ENCODE measurements at places on chromosomes 11 and 22.
A peak's percentile ranks its signal among the peaks of the same experiment; 100 is the strongest.

- no peak for DNase-seq
Measured at GRCh38 chr11:133198438-133198837, 333.9 kb downstream of the OPCML start.

DNA sequence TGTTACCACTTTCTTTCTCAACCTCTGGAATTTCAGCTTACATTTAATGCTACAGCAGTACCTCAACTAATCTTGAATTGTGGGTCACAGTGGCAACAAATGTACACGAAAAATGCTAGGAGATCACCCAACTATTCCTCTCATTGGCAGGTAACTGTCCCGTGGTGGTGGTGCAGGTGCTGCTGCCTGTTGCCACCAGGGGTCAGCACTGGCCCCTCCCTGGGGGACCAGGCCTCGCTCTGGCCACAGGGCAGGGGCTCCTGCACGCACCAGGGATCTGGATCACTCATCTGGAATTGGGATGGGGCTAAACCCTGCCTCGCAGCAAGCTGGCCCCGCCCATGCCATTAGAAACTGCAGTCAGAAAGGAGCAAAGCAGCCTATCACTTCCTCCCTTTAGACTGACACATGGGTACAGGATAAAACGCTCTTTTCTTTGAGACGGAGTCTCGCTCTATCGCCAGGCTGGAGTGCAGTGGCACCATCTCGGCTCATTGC lies 6.9 kb upstream of the POLDIP3 start:
- DNase-seq: peak; percentile 21

DNA sequence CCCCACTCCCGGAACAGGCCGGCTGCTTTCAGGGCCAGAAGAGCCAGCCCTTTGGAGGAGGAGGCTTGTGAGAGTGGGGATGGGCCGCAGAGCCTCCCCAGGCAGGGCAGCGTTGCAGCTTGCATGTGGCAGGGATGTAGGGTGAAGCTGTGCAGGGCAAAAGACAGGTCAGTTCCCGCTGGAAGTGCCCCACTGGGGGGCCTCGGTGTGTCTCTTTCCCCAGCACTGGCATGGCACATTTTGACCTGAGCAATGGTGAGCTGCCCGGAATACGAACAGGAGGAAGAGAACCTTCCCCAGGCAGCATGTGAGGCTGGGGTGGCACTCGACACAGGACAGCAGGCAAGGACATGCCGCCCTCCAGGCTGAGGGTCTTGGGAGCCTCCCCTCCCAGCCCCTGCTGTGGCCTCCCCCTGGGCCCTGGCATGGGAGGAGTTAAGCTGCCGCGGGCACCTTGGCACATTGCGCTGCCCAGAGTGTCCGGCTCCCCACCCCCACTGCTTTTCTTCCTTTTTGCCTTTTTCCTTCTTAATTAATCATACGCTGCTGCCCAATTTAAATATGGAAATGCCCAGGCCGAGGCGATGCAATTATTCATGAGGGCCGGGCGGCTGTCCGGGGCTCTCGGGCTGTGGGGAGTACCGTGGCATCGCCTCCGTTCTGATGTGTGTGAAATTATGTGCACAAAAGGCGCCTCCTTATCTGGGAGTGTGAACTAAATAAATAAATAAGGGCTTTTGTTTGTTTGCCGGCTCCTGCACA lies 76.0 kb upstream of the WNT7B start:
- DNase-seq: no peak

DNA sequence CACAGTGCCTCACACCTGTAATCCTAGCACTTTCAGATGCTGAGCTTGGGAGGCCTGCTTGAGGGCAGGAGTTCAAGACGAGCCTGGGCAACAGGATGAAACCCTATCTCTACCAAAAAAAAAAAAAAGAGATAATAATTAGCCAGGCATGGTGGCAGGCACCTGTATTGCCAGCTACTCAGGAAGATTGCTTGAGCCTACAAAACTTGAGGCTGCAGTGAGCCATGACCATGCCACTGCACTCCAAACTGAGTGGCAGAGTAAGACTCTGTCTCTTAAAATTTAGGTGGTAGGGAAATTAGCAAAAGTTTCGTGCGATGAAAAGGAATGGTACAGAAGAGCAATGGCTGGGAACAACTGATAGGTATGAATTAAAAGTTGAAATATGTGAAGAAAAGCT lies 18.0 kb downstream of the ST13 start:
- DNase-seq: no peak

- DNase-seq: no peak
Measured at GRCh38 chr11:16936643-16937042, 77.6 kb downstream of the PLEKHA7 start.

GRCh38 chr11:57094181-57094935 lies 87.4 kb upstream of the LRRC55 start:
- no peak for DNase-seq

- DNase-seq: no peak
Measured at GRCh38 chr11:40294741-40295140, 1164.7 kb downstream of the LRRC4C start.

DNA sequence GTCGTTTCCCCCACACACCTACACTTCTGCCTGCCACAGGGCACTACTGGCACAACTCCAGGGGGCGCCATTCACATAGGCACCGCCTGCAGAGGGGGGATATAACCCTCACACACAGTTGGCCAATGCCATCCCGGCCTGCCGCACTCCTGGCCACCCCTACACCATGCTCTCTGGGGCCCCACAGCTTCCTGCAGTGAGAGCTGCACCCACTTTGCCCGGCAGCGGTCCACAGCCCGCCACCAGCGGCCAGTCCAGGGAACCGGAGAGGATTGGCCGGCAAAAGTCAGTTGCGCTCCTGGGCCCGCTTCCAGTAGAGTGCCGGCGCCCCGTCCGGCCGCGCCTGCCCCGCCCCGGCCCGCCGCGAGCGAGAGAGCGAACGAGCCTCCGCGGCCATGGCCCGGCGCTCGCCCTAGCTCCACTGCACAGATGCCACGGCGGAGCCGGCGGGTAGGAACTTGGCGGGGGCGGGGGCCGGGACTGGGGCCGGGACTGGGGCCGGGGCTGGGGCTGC lies 25.6 kb upstream of the SUSD2 start:
- no peak for DNase-seq

DNA sequence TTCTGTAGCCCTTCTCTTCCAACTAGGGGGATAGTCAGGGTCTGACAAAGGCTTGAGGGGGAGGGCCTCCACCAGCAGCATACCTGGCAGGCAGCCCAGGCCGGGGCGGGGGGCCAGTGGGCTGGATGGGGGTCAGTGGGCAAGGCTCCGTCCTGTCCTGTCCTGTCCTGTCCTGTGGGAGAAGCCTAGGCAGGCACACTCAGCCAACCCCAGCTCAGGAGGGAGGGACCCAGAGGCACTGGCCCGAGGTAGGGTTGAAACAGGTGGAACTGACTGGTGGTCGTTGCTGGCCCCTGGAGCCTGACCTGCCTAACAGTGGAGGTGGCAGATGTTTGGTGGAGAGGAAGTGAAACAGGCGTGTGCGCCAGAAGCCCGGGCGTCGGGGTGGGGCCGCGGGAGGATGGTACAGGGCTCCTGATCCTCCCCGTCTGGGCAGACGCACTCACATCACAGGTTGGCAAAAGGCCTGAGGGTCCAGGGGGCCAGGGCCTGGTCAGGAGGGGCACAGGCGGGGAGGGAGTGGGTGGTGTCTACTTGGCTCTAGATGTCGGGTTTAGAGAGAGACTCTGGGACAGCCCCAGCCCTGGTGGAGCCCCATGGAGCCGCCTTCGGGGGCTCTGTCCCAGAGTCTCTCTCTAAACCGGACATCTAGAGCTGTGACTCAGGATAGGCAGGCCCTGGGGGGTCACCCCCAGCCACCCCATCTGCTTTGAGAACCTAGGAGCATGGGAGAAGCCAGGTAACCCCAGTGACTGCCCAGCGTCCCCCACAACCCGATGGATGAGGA lies 32.5 kb upstream of the GRAMD4 start:
- DNase-seq: no peak

GRCh38 chr11:118058311-118059245 lies 18.3 kb upstream of the TMPRSS4 start:
- DNase-seq: no peak

DNA sequence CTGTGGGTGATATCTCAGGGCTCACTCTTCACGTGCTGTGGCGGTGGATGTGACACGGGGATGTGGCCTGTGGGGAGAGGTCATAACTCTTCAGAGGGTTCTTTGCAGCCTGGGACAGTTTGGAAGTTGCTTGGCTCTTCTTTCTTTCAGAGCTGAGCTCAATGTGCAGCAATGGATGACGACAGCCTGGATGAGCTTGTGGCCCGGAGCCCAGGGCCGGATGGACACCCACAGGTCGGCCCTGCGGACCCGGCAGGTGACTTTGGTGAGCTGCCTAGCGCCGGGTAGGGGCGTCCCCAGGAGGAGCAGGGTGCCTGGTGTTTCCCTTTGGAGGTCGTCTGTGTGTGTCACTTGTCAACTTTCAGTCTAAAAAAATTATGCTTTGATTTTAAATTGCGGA lies 5.1 kb downstream of the PHRF1 start:
- no peak for DNase-seq

DNA sequence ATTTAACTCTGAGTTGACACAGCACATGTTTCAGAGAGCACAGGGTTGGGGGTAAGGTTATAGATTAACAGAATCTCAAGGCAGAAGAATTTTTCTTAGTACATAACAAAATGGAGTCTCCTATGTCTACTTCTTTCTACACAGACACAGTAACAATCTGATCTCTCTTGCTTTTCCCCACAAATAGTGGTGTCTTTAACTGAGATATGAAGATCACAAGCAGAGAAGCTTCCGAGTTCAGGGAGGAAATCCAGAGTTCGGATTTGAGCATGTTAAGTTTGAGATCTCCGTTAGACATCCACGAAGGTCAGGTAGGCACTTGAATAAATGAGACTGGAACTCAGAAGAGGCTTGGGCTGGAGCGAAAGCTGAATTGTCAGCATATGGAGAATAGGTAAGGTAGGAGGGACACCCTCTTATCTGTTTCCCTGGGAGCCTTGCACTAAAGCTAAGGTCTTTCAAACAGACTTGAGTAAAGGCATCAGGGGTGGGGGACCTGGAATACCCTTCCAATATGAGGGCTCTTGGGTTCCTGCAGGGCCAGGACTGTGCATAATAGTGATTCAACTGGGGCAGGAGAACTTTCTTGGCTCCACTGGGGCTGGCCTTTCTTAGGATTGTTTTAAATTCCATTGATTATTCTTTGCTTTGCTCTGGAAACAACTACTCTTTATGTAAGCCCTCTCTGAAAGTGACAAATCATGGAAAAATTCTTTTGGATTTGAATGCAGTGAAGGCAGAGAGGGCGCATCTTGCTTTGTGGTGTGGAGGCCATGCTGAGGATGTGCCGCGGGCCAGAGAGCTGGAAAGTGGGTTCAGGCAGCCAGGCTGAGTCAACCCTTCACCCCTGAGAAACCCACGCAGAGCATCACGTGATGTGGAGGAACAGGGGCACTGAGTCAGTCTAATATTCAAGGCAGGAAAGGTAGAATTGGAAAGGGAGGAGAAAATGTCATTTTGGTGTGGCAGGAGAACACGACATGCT lies 62.7 kb upstream of the AMPD3 start:
- no peak for DNase-seq

DNA sequence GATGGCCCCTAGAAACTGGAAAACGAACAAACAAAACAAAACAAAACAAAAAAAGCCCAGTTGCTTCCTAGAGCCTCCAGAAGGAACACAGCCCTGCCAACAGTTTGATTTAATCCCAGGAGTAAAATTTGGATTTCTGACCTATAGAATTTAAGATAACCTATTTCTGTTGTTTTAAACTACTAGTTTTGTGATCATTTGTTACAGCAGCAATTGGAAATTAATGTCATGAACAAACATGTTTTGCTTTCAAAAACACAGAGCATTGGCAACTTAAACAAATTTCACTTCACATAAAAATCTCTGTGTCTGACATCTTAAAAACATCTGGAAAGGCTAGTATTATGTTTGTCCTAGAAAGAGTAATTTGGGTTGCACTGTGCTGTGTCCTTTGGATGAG lies 437.3 kb downstream of the METTL15 start:
- no peak for DNase-seq

- no peak for DNase-seq
Measured at GRCh38 chr22:47605441-47605840, 843.0 kb downstream of the TBC1D22A start.

DNA sequence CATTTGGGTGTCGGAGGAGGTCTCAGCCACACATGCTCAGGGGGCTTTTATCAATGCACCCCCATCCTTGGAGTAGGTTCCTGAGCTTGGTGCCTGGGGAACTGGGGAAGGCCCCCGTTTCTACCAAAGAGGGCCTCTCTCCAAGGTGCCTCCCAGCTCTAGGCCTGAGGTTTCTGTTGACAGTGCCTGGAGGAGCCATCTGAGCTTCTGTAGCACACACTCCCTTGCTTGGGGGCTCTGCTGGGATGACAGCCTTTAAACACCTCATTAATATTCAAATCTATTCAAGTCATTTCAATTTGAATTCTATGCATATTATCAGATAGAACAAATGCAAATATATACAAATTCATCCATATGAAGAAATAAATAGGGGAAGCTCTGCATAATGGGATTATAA lies 18.9 kb downstream of the KIRREL3 start:
- no peak for DNase-seq

DNA sequence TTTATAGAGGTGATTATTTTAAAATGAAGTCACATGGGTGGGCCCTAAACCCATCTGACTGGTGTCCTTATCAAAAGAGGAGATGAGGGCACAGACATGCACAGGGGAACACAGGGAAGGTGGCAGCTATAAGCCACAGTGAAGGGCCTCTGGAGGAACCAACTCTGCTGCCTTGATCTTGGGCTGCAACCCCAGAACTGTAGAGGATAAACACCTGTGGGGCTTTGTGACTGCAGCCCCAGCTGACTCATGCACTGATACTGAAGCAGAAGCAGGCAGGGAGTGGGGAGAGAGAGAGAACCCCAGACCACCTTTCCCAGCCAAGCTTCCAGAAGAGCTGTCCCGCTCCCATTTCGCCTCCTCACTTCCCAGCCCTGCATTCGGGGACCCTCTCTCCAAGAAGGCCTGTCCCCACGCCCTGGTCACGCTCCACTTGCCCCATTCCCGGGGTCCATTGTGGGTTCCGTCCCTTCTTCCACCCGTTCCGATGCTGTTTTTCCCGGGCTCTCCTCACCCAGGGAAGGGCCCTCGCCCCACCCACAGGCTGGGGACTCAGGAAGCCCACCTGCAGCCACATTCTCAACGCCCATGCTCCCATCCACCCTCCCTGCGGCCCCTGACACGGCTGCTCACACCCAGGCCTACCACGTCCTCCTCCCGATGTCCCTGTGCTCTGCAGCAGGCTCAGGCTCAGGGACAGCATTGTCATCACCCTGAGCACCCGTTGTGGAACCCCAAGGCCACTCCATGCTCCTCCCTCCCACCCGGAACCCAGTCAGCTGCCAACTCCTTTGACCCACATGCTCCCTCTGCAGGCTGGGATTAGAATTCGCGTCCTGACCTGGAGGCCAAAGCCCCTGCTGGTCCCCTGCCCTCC lies 90.8 kb upstream of the SHANK2 start:
- DNase-seq: no peak

All from activated naive CD8-positive, alpha-beta T cell treated with anti-CD3 and anti-CD28 coated beads, Interleukin-2, amount 50 U/mL, for 16 hours (primary cell).